Stomach (tissue), 19 donors: ENCODE measurements at places on chromosomes 7 and 10. TPM values are rescaled to one million over a fixed set of nuclear protein-coding genes. Genes with fewer than 3 reads are reported as not detected.

DNA sequence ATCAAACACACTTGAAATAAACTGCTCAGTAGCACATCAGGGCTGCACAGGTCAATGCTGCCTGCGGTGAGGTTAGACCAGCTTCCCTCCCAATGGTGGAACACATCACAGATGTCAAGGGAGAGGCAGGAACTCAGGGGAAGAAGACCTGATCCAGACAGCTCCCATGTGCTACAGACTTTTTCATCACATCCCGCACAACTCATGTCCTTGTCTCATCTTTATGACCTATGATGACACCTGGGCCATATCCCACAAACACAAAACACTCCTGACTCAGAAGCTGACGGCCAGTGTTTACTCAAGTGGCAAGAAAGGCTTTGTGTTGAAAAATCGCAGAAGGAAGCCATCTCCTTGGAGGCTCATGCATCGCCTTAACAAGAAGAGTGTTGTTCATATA, 91.6 kb downstream of the HTR5A start:
- no peak for DNase-seq

- DNase-seq, result no peak
Observed at GRCh38 chr10:114526126-114526503, 121.8 kb upstream of the AFAP1L2 start.

Gene ARF5
- 80.8 TPM for total RNA-seq

DNA sequence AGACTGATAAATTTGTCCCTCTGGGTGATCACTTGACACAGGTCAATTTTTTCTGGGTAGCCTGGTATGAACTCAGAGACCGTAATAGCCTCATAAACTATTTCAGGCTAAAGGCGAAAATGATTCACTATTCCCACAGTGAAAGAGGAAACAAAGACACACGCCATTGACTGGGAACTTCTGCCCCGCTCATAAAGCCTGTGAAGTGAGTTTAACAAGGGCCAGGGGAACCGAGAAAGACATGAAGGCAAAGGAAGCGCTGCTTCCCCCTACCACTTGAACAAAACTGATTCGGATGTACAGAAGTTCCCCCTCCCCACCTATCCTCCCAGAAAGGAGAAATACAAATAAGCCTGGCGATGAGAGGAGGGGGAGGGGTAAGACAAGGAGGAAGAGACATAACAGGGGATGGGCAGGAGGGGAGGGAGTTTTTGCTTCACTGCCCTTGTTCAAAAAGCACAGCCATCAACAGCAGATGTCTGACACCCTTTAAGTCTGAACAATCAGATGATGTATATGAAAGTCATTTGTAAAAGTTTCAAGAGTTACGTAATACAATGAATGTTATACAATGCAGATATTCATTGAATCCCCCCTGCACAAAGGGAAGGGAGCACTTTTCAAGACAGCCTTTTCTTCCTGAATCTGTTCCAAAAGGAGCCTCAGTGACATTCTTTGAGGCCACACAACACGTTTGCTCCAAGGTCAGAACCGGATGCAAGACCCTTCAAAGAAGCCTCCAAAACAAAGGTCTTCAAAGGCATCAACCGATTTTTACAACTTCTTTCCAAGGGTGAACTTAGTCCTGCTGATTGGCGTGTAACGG, 734 bp downstream of the ABCB4 start:
- DNase-seq, result peak; percentile 47

Gene CCL26
- not detected for total RNA-seq

Gene CPEB3
- 2.0 TPM for total RNA-seq

GRCh38 chr10:101624526-101625102, 36.5 kb downstream of the DPCD start:
- no peak for DNase-seq

DNA sequence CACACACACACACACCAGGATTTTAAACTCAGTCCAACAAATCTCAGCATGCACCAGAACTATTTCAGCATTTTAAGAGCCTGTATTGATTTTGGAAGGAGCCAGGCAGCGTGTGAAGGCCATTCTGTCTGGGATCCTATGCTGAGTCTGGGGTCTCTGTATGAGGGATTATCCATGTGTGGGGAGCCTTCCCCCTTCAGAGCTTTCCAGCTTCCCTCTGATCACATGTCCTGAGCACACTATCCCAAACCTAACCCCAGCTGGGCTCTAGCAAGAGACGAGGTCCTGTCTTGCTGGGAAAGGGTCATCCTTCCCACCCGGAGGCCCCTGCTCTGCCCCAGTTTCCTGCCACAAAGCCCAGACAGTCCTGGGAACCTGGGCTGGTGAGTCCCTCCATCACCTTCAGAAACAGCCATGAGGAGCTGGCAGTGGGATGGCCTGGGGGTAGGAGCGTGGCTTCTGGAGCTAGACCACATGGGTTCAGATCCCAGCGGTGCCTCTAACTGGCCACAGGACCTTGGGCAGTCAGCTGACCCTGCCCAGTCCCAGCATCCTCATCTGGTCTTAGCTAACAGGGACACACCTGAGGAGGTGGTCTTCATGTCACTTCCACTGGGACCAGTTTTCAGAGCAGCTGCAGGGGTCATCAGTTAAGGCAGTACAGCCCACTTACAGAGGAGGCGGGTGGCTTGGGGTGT, 79.6 kb upstream of the RET start:
- DNase-seq, result no peak

GRCh38 chr7:133975130-133975529, 152.0 kb upstream of the LRGUK start:
- no peak for DNase-seq

GRCh38 chr10:99234791-99235657, 628 bp downstream of the HPSE2 start:
- DNase-seq, result peak; percentile 28

Gene ASAH2
- total RNA-seq, result 2.8 TPM

Gene ATG9B
- not detected for total RNA-seq

Gene PSD
- 32.5 TPM for total RNA-seq

Gene FRMPD2
- not detected for total RNA-seq

Gene FAM200A
- total RNA-seq, result 0.45 TPM

Gene HOXA13
- total RNA-seq, result 29.0 TPM

Gene SPDYE8
- total RNA-seq, result not detected

DNA sequence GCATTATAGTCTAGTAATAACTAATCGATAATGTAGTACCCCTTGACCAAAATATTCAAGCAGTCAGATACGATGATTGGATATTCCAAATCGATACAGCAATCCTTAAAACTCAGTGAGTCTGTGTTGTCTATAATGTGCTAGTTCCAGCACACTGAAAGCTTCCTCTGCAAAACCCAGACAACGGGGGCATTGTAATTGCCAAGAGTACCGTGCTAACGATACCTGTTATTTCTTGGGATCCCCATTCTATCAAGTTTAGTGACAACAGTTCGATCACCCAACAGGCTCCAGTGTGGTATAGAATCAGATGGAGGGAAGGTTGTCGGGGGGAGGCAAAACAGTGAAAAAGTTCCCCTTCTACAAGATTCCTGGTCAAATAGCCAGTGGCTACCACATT, 865 bp downstream of the ZNF438 start:
- DNase-seq, result no peak

Gene FBXL13
- total RNA-seq, result 11.1 TPM

DNA sequence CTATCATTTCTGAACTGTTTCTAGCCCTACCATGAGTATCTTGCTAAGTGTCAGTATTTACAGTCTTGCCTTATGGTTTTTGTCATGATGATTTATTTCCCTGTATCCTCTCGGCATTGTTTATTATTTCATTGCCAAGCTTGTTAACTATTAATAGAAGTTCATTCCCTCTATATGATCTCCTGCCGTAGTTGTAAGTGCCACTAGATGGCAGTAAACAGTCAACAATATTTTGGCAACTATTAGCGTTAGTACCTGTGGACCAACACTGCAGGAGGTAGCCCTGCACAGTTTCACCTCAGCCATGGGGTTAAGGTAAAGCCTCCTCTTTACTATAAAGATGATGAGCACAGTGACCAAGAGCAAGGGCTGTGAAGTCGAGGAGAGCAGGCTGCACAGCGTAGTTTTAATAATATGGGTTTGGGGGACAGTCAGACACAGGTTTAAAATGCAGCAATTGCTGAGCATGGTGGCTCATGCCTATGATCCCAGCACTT, 26.1 kb upstream of the CCNJ start:
- peak; percentile 88 for DNase-seq

Gene MBLAC1
- total RNA-seq, result 6.1 TPM

DNA sequence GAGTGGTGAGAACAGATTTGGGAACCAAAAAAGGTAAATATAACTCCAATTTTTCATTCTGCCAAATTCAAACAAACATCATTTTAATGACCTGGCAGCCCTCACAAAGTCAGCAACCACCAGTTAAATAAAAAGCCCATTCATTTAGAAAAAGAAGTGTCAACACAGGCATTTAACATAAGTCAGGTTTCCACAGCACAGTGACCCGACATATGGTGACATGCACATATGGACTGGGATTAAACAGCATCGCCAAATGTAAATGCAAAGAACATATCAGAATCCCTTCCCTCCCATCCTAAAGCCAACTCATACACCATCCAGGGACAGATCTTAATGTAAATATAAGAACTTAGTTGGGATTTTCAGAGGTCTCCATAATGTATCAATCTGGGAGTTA, 293.2 kb downstream of the FGFR2 start:
- DNase-seq, result no peak

GRCh38 chr7:66697449-66698438, 42.8 kb upstream of the RABGEF1 start:
- DNase-seq, result no peak

DNA sequence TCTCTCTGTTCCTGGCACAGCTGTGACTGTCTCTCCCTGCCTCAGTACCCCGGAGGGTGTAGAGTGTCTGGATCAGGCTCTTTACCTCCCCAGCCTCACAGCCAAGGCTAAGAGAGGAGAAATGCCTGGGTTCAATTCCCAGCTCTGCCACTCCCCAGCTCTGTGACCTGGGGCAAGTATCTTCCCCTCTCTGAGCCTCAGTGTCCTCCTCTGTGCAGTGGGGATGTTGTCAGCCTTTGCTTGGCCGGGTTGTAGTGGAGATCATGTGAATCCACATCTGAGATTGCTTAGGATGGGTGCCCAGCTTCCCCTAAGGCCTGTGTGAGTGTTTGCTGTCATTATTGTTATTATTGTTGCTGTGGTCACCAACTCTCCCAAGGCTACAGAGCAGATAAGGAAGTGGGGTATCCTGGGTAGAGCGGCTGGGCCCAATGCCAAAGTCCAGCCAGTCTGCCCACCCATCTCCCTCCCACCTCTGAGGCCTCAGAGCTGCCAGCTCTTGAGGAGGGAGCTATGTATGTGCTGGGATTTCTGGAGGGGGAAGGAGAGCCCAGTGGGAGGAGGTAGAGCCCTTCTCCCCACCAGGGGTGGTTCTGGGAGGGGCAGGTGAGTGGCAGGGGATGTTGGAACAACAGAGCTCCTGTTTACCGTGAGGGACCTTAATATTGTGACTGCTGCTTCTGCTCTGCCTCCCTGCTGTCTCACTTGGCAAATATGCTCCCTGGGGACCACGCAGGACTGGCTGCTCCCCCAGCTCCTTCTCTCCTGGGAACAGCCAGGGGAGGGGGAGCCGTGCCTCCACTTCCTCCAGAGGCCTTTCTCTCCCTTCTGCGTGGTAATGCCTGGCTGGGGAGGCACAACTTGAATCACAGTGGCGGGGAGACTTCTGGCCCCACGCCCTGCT, 170.5 kb downstream of the RPS24 start:
- peak; percentile 83 for DNase-seq

DNA sequence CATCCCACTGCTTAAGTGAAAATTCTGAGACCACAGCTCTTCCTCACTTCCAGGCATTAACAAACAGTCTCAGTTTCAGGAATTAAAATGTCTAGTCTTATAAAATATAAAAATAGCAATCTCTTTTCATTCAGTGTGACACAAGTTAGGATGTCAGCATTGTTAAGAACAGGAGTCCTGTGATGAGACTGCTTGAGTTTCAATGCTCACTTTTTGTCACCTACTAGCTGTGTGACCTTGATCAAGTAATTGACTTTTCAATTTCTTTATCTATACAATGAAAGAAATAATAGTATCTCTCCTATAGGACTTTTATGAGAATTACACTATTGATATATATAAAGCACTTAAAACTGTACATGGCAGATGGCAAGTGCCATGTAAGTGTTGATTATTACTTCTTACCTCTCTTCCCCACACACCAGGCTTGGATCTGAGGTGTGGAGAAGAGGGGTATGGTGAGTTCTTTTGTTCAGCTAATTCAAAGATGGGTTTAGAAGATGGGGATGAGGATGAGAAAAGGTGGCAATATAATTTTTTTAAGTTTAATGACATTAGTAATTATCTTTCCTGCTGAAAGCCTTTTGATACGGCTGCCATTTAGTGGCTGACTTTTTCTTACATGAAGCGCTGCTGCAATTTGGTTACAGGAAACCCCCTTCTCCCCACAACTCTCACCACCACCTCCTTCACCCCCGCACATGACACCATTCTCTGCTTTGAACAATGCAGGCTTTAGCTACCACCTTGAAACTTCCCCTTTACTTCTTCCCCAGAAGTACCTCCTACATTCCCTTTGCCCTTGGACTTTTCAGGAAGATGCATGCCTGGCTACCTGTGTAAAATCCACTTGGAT, 20.8 kb upstream of the HYAL4 start:
- no peak for DNase-seq

- no peak for DNase-seq
Observed at GRCh38 chr10:69490876-69491275, 39.6 kb downstream of the TSPAN15 start.

GRCh38 chr7:28083164-28083997, 97.2 kb downstream of the JAZF1 start:
- DNase-seq, result no peak

DNA sequence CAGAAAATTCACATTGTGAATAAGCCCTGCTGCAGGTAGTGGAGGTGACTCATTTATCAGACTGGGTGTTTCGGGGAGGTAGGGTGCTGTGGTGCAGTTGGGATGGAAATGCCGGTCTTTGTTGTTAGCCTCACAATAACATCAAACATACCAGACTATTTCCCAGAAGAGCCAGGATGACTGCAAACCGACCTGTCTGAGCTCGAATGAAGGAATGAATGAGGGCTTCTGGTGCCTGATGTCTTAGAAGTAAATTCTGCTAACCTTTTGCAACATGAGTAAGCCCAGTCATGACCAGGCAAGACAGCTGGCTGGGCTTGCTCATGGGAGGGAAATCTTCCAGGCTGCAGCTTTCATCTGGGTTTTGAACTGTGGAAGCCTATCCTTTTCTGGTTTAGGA, 2.4 kb upstream of the VDAC2 start:
- DNase-seq, result no peak

GRCh38 chr7:50782375-50783208, at the start of gene GRB10:
Gene GRB10, minus strand, starts transcription at chr7:50782896. Its CDS starts 50,574 bp downstream, at chr7:50732322.
- DNase-seq, result peak; percentile 70

Gene GPR158
- total RNA-seq, result not detected

Gene XRCC2
- 1.8 TPM for total RNA-seq

DNA sequence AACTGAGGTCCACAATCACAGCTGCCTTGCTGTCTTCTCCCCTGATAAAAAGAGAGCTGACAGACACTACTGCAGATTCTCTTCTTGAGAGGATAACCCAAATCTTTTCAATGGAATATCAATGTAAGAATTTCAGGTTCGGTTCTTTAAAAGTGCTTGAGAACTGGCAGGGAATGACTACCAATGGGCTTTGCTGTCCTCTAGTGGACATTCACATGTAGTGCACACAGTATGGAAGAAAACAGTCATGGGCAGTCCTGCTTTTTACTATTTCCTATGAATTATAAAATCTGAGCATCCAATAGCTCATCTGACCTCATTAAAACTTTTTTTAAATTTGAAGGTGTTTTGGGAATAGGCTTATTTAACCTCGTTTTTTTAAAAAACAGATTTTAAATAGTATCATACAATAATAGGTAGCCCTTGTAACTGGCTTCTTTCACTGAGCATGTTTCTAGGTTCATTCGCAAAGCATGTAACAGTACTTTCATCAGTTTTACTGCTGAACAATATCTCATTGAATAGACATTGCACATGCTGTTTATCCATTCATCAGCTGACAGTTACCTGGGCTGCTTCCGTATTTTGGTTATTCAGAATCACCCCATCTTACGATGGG, 18.3 kb downstream of the FZD9 start:
- no peak for DNase-seq
